Adrenal gland (tissue), 19 donors: ENCODE measurements at places on chromosomes 1 and 21. TPM values are rescaled to one million over a fixed set of nuclear protein-coding genes. Genes with fewer than 3 reads are reported as not detected.

DNA sequence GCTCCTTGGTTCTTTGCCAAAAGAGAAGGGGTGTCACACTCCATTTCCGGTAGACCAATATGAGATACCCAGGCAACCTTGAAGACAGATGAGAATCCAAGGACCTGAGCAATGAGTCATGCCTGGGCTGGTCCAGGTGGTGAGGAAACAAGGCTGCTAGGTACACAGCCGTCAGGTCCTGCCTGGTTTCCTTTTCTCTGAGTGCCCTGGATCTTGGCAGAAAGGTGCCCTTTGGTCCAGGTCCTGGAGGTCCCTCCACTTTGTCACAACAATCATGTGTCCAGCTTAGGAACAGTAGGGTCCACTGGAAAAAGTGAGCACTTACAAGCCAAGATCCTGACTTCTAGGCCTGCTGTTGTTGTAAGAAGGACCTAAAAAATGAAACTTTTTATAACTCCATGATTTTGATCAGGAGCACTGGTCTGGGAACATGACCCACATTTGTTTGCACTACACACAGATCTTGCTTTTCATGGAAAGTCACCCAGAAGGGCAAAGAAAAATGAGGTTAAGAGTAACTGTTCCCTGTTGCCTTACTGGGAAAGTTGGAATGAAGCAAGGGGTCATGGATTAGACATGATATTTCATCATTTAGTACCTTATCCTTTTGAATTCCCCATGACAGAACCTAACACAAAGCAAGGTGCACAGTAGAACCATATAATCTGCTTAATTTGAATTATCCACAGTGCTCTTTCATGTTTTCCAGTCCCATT is 94.7 kb downstream of the PAPPA2 start:
- H3K4me1 ChIP-seq: no peaks in the 10 kb centered on the region
- peaks cover 3% of the 10 kb centered on the region for H3K27me3 ChIP-seq
- H3K4me3 ChIP-seq: no peak overlapping the region
- no peak overlapping the region for H3K27ac ChIP-seq
- H3K36me3 ChIP-seq: no peaks in the 10 kb centered on the region

- H3K27ac ChIP-seq: no peak overlapping the region
- no peak for DNase-seq
- no peaks in the 10 kb centered on the region for H3K36me3 ChIP-seq
- no peaks in the 10 kb centered on the region for H3K4me1 ChIP-seq
Measured at GRCh38 chr1:167467752-167468151, 50.6 kb downstream of the CD247 start.

DNA sequence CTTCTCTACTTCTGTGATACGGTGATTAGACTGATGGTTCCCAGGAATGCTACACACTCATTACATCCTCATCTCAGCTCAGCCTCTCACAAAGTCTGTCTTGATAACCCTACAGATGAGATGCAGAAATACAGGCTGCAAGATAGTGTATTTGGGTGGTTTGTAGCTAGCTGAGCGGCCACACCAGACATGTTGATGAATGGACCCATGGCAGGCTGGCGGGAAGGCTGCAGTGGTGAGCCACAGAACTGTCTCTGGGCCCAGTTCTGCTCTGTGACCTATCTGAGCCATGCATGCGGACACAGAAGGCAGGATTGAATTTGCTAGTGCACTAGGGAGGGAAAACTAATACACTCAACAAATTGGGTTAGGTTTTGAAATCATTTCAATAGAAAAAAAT is 71.9 kb downstream of the LRRN2 start:
- no peak overlapping the region for H3K4me3 ChIP-seq
- H3K27ac ChIP-seq: no peak overlapping the region
- no peaks in the 10 kb centered on the region for H3K4me1 ChIP-seq
- H3K36me3 ChIP-seq: no peaks in the 10 kb centered on the region

DNA sequence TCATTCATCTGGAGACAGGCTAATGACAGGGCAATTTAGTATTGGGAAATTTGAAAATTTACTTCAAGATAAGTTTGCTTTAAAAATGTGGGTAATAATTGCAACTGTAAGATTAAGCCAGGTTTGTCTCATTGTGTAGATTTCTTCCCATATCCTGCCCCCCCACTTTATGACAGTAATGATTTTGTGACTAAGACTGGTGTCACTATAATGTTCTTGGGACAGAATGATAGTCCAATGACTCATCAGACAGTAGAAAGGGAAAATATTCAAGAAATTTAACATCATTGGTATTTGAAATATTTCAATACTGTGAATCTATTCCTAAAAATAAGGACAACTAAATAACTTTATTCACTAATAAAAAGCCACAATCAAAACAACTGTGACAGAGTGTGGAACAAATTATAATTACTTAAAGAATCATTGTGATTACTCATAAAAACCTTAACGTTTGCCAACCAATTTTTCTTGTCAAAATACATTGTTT is 36.7 kb downstream of the FH start:
- H3K36me3 ChIP-seq: no peaks in the 10 kb centered on the region
- H3K4me3 ChIP-seq: no peak overlapping the region
- H3K27ac ChIP-seq: no peak overlapping the region
- no peak for DNase-seq

VANGL1 gene
- polyA plus RNA-seq: 9.9 TPM

TOMM40L gene
- 10.1 TPM for polyA plus RNA-seq

C1orf74 gene
- 4.0 TPM for polyA plus RNA-seq

- H3K27me3 ChIP-seq: no peaks in the 10 kb centered on the region
- no peaks in the 10 kb centered on the region for H3K36me3 ChIP-seq
- DNase-seq: no peak
- no peak overlapping the region for H3K4me3 ChIP-seq
- H3K4me1 ChIP-seq: peaks cover 19% of the 10 kb centered on the region
- H3K27ac ChIP-seq: no peak overlapping the region
Measured at GRCh38 chr21:16215663-16216183, 485.9 kb downstream of the USP25 start.

GRCh38 chr1:22238356-22239224 is 95.7 kb upstream of the WNT4 start:
- DNase-seq: no peak
- no peaks in the 10 kb centered on the region for H3K27me3 ChIP-seq
- H3K36me3 ChIP-seq: no peaks in the 10 kb centered on the region
- no peak overlapping the region for H3K27ac ChIP-seq
- H3K4me3 ChIP-seq: no peak overlapping the region
- peaks cover 3% of the 10 kb centered on the region for H3K4me1 ChIP-seq

DNA sequence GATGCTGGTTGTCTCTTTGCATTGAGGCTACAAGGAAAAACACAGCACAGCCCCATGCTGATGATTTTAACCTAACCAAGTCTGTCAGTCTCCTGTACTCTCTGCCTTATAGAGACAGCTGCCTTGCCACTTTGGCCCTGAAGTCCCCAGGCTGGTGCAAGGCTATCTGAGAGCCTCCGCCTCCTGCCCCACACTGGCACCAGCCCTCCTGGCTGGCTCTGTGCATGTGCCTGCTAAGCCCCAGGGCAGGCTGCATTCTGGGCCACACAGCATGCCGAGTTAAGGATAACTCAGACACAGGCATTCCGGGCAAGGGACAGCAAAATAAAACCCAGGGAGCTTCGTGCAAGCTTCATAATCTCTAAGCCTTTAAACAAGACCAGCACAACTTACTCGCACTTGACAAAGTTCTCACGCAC is 910 bp downstream of the RUNX1 start:
- peaks cover 5% of the 10 kb centered on the region for H3K4me1 ChIP-seq
- no peak overlapping the region for H3K27ac ChIP-seq
- H3K27me3 ChIP-seq: peaks cover 8% of the 10 kb centered on the region
- DNase-seq: no peak

- no peaks in the 10 kb centered on the region for H3K4me1 ChIP-seq
- DNase-seq: no peak
- H3K36me3 ChIP-seq: no peaks in the 10 kb centered on the region
- peaks cover 7% of the 10 kb centered on the region for H3K27me3 ChIP-seq
- no peak overlapping the region for H3K4me3 ChIP-seq
Measured at GRCh38 chr1:11629184-11630016, 24.8 kb downstream of the FBXO2 start.

- peak; percentile 42 for DNase-seq
- H3K36me3 ChIP-seq: no peaks in the 10 kb centered on the region
- H3K4me3 ChIP-seq: no peak overlapping the region
- H3K27me3 ChIP-seq: no peaks in the 10 kb centered on the region
- peaks cover 4% of the 10 kb centered on the region for H3K4me1 ChIP-seq
- no peak overlapping the region for H3K27ac ChIP-seq
Measured at GRCh38 chr1:205589618-205590456, 42.0 kb downstream of the ELK4 start.

PRAMEF26 gene
- not detected for polyA plus RNA-seq

DNA sequence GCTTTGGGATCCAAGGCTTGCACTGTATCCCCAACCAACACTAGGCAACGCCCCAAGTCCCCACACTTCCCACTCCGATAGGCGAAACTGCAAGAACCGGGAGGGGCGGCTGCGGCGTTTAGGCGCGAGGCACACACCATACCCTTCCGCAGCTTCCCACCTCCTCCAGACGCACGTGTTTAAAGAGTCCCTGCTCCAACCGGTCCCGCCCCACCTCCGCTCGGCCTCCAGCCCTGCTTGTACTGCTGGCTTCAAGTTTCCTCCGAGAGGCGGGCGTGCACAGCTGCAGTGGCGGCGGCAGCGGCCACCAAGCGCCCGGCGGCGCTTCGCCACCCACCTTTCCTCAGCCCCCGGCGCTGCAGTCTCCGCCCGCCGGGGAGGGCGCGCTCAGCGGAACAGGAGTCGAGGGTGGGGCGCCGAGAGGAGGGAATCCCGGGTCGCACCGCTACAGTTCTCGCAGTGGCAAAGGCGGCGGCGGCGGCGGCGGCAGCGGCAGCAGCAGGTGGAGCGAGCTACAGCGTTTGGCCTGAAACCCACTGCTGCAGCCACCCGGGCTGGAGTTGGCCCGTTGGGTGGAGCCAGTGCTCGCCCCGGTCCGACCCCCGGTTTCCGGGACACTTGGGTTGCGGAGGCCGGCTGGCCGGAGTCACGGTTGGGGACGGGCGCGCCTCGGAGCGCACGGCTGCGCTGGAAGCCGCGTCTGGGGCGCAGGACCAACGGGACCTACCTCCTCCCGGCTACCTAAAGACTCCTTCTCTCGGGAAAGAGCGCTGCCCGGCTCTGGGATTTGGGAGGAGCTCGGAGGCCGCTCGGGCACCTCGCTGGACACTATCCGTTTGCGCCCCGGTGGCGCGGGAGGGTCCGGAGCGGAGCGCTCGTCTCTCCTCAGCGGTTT is at the start of gene CNIH3:
TSS of gene CNIH3 (plus strand) at position 457 of the 895 bp plus-strand sequence. CDS start 858 bp downstream, outside the sequence.
- H3K36me3 ChIP-seq: no peaks in the 10 kb centered on the region
- H3K4me1 ChIP-seq: no peaks in the 10 kb centered on the region
- H3K27ac ChIP-seq: no peak within 1 kb of the TSS
- peaks cover 25% of the 10 kb centered on the region for H3K27me3 ChIP-seq

DNA sequence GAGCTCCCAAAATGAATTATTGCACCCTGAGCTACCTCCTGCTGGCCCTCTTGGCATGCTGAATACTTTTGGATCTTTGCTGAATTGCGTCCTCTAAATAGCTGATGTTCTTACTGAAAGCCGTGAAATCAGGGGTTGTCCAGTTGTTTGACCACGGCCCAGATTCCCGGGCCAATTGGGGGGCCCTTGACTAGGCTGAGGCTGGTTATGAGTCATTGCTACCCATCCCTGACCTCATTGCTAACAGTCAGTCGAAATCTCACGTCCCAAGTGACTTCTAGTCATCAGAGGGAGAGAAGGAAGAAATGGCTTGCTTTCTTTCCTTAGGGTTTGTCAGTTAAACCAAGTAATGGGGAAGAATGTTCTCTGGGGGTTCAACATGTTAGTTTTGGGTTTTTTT is 37.4 kb downstream of the SMYD2 start:
- no peaks in the 10 kb centered on the region for H3K27me3 ChIP-seq
- H3K4me3 ChIP-seq: no peak overlapping the region
- DNase-seq: no peak
- H3K27ac ChIP-seq: no peak overlapping the region

- no peaks in the 10 kb centered on the region for H3K27me3 ChIP-seq
- H3K27ac ChIP-seq: no peak overlapping the region
- no peak for DNase-seq
Measured at GRCh38 chr1:66758241-66758755, 6.0 kb downstream of the DYNLT5 start.

DISP3 gene
- polyA plus RNA-seq: 0.44 TPM

SPRR2F gene
- not detected for polyA plus RNA-seq

LDLRAD1 gene
- polyA plus RNA-seq: 1.3 TPM

DNA sequence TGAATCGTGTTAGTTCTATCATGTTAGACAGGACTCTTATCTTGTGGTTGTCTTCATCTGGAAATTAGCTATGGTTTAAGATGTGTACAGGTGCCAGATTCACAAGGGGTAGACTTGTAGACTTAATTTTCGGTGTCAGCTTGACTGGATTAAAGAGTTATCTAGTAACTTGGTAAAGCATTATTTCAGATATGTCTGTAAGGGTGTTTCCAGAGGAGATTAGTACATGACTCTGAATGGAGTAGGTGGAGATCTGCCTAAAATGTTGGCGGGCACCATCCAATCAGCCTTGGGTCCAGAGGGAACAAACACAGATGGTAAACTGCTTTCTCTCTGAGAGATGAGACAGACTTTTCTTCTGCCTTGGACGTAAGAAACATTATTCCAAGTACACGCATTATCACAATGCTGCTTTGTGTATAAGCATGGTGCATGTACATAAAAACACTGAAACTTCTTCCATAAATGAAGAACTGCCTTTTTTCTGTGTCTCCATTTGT is 434.6 kb downstream of the SMYD3 start:
- no peak overlapping the region for H3K27ac ChIP-seq
- no peaks in the 10 kb centered on the region for H3K36me3 ChIP-seq
- no peak for DNase-seq
- no peaks in the 10 kb centered on the region for H3K27me3 ChIP-seq

TRABD2B gene
- 0.84 TPM for polyA plus RNA-seq

DNA sequence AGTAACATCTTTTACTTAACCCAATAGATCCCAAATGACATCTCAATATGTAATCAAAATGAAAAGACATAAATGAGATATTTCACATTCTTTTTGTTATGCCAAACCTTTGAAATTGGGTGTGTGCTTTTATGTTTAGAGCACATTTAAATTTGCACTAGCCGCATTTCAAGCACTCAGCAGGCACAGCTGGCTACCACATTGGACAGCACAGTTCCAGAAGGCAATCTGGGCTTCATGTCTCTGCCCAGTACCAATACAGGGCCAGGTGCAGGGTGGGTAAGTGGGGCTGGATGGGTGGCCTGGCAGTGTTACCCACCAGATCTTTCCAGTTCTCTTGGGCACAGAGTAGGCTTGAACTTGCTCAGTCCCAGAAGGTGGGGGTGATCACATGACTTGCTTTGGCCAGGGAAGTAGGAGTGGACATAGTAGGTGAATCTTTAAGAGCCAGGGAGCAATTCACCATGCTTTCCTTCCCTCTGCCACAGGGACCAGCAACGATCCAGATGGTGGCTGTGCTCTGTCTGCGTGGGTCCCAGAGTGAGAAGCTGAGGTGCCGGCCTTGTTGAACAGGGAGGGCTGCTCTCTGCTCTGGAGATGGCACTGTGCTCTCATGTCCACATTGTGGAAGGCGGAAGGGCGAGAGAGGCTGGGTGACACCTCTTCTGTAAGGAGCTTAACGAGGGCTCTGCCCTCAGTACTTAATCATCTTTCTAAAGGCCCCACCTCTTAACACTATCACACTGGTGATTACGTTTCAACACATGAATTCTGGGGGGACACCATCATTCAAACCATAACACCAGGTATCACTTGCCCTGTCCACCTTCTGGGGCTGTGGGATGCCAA is 261.4 kb downstream of the GRIK3 start:
- no peak overlapping the region for H3K4me3 ChIP-seq
- no peaks in the 10 kb centered on the region for H3K4me1 ChIP-seq
- DNase-seq: no peak
- no peaks in the 10 kb centered on the region for H3K36me3 ChIP-seq
- H3K27me3 ChIP-seq: peaks cover 16% of the 10 kb centered on the region
- H3K27ac ChIP-seq: no peak overlapping the region

GRCh38 chr21:45820171-45821091 is 161.1 kb upstream of the COL6A1 start:
- no peak overlapping the region for H3K27ac ChIP-seq
- H3K4me3 ChIP-seq: no peak overlapping the region
- no peaks in the 10 kb centered on the region for H3K36me3 ChIP-seq
- peak; percentile 76 for DNase-seq
- no peaks in the 10 kb centered on the region for H3K4me1 ChIP-seq
- no peaks in the 10 kb centered on the region for H3K27me3 ChIP-seq

TBX19 gene
- polyA plus RNA-seq: 1.2 TPM

OR2L3 gene
- not detected for polyA plus RNA-seq
